ENCODE measurements at places on chromosomes 4 and X.

- DNase-seq = no peak
These were observed 14.8 kb downstream of the ADGRA3 start for GRCh38 chr4:22500831-22501714.

GRCh38 chr4:16066586-16067128, 17.2 kb downstream of the PROM1 start:
- no peak for DNase-seq

- no peak for DNase-seq
These were observed 190.6 kb downstream of the LDB2 start for GRCh38 chr4:16707874-16708273.

- no peak for DNase-seq
These were observed 239.2 kb upstream of the GRID2 start for GRCh38 chr4:92064574-92064973.

GRCh38 chr4:88242144-88242543, 42.2 kb downstream of the PPM1K start:
- no peak for DNase-seq

- DNase-seq = no peak
These were observed 19.1 kb downstream of the SH3BP2 start for GRCh38 chr4:2811830-2812611.

DNA sequence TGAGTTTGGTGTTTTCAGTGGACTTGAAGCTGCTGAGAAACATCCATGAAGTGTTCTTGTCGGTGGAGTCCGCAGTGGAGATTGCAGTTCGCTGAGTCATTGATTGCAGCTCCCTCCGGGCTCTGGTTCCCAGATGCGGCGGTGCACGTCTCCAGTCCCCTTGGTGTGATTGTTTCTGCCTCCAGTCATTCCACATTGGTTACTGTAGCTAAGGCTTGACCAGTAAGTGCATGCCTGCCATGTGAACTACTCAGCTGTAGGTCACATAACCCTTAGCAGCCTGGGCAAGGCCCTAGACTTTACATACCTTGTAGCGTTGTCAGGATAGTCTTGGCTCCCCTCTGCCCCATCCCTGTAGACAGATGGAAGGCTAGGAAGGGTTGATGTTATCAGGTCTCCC, 53.8 kb upstream of the CLCN4 start:
- no peak for DNase-seq

DNA sequence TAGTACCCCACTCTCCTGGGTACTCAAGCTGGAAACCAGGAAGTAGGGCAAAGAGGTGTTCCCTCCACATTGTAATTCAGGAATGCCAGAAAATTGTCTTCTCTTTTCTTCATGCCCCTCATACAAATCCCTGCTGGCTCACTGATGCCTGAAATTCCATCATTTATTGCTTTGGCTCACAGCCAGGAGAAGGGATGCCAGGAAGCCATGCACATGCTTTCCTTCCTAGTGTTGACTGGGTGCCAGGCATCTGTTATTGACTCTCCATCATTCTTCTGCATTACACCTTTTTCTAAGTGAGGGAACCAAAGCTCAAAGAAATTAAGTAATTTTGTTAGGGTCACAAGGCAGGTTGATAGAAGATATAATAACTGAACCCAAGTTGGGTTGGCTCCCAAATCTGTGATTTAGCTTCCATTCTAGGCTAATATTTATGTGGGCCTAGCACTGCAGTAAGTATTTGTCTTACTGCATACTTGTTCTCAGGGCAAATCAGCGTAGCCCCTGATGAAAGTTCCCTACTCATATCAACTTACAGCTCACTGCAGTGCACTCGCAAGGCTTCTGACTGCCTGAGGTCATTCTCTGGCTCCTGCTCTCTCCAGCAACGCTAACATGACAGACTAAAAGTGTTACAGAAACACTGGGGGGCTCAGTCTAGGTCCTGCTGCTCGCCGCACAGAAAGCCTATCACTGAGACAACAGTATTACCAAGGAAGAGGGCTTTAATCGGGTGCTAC, 89.0 kb downstream of the TRAPPC11 start:
- no peak for DNase-seq

- DNase-seq = no peak
These were observed 1.6 kb upstream of the SH3RF1 start for GRCh38 chr4:169272265-169272886.

- DNase-seq = no peak
These were observed 488 bp downstream of the NAP1L5 start for GRCh38 chr4:88697141-88697540.

- no peak for DNase-seq
These were observed 206.1 kb downstream of the TBCK start for GRCh38 chr4:106109929-106110328.

DNA sequence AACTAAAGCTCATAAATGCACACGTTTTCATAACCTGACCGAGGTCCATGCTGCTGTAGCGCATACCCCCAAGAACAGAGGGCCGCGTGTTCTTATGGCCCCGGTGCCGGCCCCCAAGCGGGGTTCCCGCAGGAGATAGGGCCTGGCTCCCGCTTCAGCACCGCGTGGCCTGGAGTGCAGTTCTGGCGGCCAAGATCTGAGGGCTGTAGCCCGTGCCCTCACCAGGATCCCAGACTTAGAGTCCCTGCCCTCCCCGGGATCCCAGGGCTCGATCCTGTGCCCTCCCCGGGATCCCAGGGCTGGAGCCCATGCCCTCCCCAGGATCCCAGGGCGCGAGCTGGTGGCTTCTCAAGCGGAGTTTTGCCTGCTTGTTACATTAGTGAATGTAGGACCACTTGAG, 1.0 kb upstream of the GRPEL1 start:
- no peak for DNase-seq

- DNase-seq = no peak
These were observed 55.7 kb upstream of the CLNK start for GRCh38 chr4:10740251-10740650.

GRCh38 chr4:182749667-182750167, 167.5 kb downstream of the DCTD start:
- DNase-seq = no peak

DNA sequence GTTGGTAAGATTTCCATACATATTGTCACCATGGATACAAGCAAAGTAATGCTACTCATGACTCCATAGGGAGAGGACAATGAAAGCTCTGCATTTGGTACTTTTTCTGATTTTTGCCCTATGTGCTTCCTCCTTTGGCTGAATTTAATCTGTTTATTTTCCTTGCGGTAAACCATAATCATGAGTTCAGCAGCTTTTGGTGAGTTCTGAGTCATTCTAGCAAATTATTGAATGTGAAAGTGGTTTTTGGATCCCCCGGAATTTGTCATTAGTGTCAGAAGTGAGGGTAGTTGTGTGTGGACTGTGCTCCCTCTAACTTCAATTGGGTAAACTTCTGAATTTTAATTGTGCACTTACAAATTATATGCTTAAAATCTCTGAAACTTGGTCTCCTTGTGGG, 170.3 kb downstream of the MOSPD2 start:
- no peak for DNase-seq

DNA sequence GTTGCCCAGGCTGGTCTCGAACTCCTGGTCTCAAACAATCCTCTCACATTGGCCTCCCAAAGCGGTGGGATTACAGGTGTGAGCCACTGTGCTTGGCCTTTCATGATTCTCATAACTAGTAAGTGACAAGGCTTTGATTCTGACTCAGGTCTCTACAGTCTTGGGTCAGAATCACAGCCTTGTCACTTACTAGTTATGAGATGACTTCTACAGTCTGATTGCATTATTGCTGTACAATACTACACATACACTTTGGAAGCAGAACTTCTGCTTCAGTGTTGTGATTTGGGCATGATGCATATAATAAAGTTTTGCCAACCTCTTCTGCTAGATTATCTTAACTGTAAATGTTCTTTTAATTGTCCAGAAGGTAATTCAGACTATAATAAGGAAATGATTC, 123.3 kb downstream of the KDM6A start:
- DNase-seq = no peak

GRCh38 chr4:188221090-188221489, 81.8 kb downstream of the TRIML1 start:
- DNase-seq = no peak

GRCh38 chr4:2849267-2850152, 5.9 kb downstream of the ADD1 start:
- DNase-seq = no peak

- DNase-seq = no peak
These were observed 395.2 kb downstream of the MID1IP1 start for GRCh38 chrX:39196192-39197102.

DNA sequence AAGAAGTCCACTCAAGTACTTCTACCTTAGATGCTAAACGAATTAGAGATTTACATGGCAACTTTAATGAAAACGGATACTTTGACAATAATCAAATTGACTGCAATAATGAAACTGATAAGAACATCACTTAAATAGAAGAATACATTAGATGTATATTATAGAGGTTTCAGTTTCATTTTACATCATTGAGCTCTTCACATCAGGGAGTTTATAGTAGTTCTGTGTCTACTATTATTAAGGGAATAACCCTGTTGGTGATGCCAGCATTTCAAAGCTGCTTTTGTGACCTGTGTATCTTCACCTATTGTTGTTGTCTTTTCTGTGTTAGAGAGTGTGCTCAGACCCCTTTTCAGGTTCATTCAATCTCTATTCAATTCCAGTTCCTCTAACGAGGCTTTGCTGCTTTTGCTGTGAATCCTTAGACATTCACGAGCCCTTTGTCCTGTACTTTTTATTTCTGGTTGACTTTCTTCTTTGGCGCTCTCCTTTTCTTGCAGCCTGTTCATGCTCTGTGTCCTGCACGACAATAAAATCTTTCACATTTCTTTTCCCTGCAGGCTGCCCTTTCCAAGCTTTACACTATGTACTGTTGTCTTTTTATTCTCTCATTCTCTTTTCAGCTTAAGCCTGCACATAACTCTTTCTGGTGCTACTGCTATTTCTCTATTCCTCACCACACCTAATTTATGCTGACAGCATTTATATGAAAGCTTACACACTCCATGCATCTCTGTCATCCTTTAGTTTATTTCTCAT, 232.1 kb downstream of the CPE start:
- DNase-seq = no peak

- DNase-seq = no peak
These were observed 7.0 kb downstream of the LRCH2 start for GRCh38 chrX:115226929-115227328.

DNA sequence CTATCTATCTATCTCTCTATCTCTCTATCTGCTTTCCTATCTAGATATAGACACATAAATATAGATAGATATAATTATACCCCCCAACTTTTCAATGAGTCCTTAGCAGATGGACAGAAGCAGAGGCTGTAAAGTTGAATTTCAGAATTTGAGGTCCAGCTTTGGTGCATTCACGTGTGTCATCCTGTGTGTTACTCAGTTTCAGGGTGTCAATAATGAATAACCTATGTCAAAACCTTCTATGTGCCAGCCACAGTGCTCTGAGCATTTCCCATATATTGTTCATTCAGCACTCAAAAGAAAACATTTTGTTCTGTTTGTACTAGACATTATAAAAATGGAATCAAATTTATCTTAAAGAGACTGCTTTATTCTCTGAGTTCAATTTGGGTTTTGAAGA, 310.0 kb downstream of the ARHGAP24 start:
- DNase-seq = no peak

- DNase-seq = no peak
These were observed 226.2 kb downstream of the HS6ST2 start for GRCh38 chrX:132732236-132732635.

DNA sequence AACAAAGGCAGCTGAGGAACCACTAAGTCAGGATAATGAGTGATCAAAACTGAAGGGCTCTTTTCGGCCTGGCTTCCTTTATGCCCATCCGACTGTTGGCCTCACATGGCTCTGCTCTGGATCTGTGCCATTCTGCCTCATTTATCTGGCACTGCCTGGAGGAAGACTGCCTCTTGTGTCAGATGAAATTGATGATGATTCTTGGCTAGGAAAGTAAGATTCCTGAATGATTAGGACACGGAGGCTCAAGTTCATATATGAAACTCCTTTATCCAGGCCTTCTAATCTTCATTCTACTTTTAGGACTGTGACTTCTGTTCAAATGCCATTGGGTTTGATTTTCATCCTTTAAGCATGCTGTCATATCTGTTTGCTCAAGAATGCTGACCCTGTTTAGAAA, 475.4 kb upstream of the RPS6KA3 start:
- DNase-seq = no peak

DNA sequence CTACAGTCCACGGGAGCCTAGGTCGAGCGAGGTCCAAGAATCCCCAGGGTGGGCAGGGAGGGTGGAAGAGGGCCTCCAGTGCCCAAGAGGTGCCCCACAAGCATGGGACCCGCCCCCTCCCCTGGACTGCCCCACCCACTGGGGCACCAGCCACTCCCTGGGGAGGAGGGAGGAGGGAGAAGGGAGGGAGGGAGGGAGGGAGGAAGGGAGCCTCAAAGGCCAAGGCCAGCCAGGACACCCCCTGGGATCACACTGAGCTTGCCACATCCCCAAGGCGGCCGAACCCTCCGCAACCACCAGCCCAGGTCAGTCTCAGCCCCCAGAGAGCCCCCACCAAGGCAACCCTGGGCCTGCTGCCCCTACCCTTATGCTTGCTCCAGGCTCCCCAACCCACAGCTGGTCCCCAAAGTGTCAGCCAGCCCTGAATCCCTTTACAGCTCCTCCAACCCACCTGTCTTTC, at the start of gene GATA1:
Gene GATA1, plus strand, starts transcription at position 250 of the 460 bp plus-strand sequence. CDS start 4,520 bp downstream, outside the sequence.
- no peak for DNase-seq

- no peak for DNase-seq
These were observed 48.0 kb downstream of the TSPAN5 start for GRCh38 chr4:98610431-98610830.

- no peak for DNase-seq
These were observed 37.4 kb downstream of the CCKAR start for GRCh38 chr4:26452565-26453531.

- DNase-seq = no peak
These were observed 129.7 kb upstream of the ZFP42 start for GRCh38 chr4:187865914-187866313.

- no peak for DNase-seq
These were observed 75.9 kb downstream of the SLC9A7 start for GRCh38 chrX:46683048-46683447.

GRCh38 chrX:118770133-118770760, 42.8 kb downstream of the IL13RA1 start:
- DNase-seq = no peak

DNA sequence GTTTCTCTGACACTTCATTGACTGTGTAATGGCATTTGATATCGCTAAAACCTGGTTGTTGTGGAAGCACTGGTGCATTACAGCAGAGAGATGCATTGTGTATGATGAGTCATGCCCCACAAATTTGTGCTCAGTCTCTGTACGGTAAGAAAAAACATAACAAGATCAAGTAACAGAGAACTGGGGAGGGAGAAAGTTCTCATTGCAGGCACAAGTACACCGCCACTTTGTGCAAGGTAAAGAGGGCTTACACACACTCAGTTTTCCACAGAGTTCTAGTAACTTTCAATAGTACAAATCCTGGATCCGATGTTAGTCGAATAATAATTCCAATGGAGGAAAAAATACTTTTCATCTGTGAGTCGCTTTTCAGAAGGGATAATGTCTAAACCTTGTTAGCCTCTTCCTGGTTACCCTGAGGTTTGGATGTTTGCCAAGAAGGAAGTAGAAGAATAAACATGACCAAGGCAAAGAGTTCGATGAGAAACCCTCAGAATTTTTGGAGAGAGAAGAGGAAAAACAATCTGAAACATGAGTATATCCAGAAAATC, 512.5 kb upstream of the SLIT2 start:
- DNase-seq = no peak

All from stimulated activated CD8-positive, alpha-beta memory T cell treated with anti-CD3 and anti-CD28 coated beads, Interleukin-4, amount 100 ng/mL, for 4 hours (primary cell).